Transverse colon (tissue), 4 donors: ENCODE measurements at places on chromosomes 2 and 18. TPM values are rescaled to one million over a fixed set of nuclear protein-coding genes. Genes with fewer than 3 reads are reported as not detected.

The AQP12A gene
- not detected for total RNA-seq

The MARCO gene
- total RNA-seq = 1.9 TPM

The CPS1 gene
- total RNA-seq = 0.68 TPM

The HOXD12 gene
- not detected for total RNA-seq

The CCDC85A gene
- total RNA-seq = 0.75 TPM

The FAM237A gene
- not detected for total RNA-seq

The SAG gene
- not detected for total RNA-seq

The EIF2AK3 gene
- total RNA-seq = 19.5 TPM

The VAMP8 gene
- 180 TPM for total RNA-seq

The CNTNAP5 gene
- total RNA-seq = 1.4 TPM

The IL1RN gene
- total RNA-seq = 0.40 TPM

The LIMS2 gene
- 144 TPM for total RNA-seq

The COL5A2 gene
- total RNA-seq = 62.8 TPM

The LAMA3 gene
- 71.8 TPM for total RNA-seq

The LBX2 gene
- total RNA-seq = 1.6 TPM

The RND3 gene
- total RNA-seq = 41.6 TPM

The CD8B2 gene
- not detected for total RNA-seq

The CNGA3 gene
- 0.40 TPM for total RNA-seq

The LYG2 gene
- not detected for total RNA-seq

The TTR gene
- total RNA-seq = not detected

The AAMP gene
- total RNA-seq = 180 TPM

The FER1L5 gene
- not detected for total RNA-seq

The ANKRD29 gene
- total RNA-seq = 1.00 TPM

The DES gene
- 1,891 TPM for total RNA-seq

The CPO gene
- total RNA-seq = not detected

The ALPP gene
- total RNA-seq = not detected
